ENCODE measurements at places on chromosomes 4 and X.

GRCh38 chr4:8400632-8401325, 39.7 kb downstream of the ACOX3 start:
- DNase-seq: peak; percentile 16

DNA sequence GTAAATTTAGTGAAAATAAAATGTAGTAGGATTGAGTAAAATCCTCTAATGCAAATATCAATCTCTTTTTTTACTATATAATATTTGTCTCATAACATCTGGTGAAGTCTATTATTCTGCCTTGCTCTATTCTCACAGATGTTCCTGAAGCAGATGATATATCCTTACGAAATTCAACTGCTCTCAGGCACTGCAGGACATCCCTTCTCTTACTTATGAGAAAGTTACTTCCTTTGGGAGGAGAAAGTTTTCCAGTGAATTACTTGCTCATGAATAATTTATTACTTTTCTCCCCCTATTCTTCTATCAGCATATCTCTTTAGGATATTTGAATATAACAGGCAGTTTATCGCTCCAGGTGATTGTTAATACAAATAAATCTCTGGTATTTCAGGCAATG, 75.6 kb upstream of the AGA start:
- DNase-seq: no peak

DNA sequence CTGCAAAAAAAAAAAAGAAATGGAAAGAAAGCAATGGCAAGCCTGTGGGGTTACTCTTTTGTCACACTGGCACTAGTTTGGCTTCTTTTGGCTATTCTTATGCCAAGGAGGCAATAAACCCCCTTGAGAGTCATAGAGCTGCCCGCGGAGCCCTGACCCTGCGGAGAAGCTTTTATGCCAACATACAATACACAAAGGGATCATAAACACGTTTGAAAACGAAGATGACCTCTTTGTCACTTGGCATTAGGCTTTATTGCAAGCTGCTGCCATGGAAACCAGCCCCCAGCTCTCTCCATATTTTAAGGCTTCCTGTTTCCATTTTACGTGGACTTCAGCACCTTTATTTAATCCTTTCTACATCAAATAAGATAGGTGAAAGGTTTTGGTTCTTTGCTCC, 7.6 kb downstream of the NEUROG2 start:
- DNase-seq: no peak

- DNase-seq: peak; percentile 1
Measured at GRCh38 chrX:17559728-17560379, 177.4 kb upstream of the SCML1 start.

DNA sequence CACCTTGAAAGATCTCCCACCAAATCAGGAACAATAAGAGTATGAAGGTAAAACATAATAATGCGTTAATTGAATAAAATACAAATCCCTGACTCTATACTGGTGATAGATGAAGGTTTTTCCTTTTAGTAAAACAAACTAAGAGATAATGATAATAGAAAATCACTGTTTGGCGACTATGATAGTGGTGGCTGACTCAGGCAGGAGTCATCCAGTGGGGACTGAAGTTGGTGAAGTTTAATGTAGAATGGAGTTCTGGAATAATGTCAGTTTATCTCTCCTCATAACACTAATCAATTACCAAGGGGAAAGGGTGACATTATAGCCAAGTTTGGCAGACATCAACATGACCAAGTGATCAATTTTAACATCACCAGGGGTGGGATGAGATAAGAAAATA, 21.3 kb downstream of the ABCG2 start:
- no peak for DNase-seq

DNA sequence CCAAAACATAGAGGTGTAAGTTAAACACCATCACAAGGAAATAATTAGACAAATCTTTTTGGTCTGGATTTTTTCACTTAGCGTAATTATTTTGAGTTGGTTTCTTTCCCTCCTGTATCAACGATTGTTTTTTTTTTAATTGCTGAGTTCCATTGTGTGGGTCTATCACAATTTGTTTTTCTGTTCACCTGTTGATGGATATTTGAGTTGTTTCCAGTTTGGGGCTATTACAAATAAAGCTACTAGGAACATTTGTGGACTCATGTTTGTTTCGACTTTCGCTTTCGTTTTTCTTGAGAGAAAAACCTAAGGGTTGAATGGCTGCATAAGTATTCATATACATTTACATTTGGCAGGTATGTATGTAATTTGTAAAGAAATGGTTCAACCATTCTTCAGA, 20.4 kb upstream of the FBXW7 start:
- DNase-seq: no peak

GRCh38 chr4:105805501-105806120, 89.7 kb upstream of the NPNT start:
- DNase-seq: no peak

GRCh38 chrX:85808217-85808616, 239.1 kb downstream of the CHM start:
- no peak for DNase-seq

DNA sequence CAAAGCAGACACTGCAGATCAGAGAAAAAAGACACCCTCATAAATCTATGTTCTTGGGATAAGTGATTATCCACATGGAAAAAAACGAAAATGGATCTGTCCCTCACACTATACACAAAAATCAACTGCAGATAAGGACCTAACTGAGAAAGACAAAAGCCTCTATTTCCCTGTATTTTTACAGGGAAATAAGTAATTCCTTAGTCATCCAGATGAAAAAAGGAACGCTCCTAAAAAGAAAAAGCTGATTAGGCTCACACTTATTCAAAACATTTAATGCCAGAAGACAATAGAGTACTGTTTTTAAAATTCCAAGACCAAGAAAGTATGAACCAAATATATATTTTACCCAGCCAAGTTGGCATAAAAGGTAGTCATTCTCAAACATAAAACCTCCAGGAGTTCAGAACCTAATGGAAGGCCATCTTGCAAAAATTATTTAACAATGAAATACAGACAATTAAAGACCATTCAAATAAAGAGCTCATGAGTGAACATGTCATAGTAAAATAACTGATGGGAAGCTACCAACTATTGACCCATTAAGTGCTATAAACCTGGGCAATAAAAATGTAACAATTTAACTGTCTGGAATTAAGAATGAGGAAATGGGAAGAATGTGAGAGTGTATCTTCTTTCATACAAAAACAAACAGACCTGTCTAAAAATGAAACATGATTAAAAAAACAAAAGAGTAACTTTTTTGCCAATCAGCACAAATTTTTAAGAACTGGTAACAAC, 20.4 kb downstream of the PAPSS1 start:
- no peak for DNase-seq

DNA sequence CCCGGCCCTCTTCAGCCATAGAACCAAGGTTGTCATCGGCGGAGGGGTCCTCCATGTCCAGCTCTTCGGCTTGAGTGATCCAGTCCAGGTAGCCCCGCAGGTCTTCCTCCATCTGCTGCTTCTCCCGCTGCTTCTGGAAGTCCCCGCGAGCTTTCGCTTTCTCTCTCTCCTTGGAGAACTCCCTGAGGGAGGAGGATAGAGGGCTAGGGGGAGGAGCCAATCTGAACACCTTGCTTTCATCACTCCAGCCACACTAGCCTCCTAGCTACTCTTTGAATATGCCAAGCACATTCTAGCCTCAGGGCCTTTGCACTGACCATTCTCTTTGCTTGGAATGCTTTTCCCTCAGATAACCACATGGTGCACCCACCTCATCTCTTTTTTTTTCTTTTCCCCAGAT, 6.2 kb downstream of the CACNA1F start:
- no peak for DNase-seq

DNA sequence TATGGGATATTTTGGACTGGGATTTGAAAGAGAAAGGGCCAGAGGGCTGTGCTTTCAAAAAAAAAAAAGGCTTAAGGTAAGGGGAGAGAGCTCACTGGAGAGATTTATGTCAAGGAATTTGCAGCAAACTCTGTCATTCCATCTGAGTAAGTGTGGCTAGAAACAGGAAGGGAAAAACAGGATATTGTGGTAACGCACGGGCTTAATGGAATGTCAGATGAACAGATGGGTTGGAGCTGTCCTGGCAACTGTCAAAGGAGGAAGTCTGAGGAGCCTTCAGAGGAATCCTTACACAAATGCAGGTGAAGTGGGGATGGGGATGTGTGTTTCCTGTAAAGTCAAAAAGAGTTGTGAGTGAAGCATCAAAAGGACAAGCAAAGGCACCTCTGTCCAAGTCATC, 15.1 kb upstream of the NKX3-2 start:
- no peak for DNase-seq

DNA sequence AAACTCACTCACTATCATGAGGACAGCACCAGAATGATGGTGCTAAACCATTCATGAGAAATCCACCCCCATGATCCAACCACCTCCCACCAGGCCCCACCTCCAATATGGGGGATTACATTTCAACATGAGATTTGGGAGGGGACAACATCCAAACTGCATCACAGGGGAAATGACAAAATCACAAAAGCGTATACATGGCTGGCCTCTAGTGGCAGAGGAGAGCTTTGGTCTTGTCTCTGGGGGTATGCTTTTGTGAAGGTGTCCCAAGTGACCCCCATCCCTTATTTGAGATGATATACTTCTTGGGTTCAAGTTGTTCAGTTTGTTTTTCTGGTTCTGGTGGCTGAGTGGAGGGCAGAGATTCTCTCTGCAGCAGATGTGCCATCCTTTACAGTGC, 8.5 kb upstream of the SETD7 start:
- no peak for DNase-seq

DNA sequence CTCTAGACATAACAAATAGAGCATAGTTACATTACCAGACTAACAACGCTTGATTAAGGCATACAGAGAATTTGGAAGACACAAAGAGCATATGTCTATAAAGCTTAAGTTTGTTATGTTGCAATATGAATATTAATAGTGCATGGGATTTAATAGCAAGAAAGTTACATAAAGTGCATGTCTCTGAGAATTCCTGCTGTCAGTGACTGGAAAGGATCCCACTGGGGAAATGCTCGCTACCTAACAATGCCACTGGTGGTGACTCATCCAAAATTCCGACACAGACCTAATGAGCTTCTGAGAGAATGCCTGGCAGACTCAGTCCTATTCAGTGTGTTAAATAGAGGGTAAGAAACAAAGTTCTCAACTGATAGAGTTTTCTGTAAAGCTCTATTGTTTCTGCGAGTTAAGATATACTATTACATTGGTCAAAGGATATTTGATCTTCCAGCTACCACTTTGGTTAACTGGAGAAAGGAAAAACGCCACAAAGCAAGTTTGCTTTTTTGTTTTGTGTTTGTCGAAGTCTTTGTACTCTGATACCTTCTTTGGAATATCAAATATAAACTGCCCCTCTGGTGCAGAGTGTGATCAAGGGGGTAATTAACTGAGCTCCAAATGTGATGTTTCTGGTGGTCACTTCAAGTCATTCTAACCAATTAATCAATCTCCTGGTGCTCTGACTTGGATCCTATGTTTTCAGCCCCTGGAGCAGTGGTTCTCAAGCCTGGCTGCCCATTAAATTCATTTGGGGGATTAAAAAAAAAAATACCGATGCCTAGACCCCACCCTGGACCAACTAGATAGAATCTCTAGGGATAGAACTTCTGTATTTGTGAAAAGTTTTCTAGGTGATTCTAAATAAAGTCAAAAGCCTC, 107.9 kb downstream of the PALLD start:
- DNase-seq: no peak

- DNase-seq: no peak
Measured at GRCh38 chr4:116486401-116486800, 599.0 kb downstream of the TRAM1L1 start.

- no peak for DNase-seq
Measured at GRCh38 chr4:15348236-15348635, 79.6 kb upstream of the C1QTNF7 start.

DNA sequence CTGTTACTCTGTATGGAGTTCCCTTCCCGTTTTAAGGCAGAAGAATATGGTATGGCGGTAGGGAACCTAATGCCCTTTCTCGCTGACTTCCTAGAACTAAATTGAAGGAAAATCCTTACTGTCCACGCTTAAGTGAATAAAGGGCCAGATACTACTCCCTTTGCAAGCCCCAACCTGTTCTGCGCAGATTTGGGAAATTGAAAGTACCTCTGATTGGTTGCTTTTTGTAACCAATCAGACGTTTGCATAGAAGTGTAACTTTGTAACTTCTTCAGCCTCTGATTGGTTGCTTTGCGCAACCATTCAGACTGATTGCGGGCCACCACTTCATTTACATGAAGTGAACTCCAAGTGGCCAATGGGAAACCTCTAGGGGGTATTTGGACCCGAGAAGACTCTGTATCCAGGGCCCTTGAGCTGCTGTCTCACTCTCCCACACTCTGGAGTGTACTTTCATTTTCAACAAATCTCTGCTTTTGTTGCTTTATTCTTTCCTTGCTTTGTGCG, 1.2 kb upstream of the TMEM33 start:
- no peak for DNase-seq

DNA sequence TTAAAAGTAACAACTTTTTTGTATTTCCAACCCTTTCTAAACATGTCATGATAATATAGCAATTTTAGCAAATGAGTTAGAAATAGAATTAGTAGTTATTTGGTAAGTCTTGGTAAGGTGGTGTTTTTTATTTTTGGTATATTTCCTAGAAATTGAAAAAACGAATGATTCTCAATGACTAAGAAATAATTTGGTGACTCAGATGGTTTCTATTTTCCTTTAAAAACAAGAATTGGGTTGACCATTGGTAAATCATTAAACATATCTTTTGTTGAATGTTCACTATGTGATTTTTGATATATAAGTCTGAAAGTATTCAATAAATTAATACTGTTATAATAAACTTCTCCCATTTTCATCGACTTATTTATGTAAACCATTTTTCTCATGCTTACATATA, 206.2 kb upstream of the BANK1 start:
- no peak for DNase-seq

DNA sequence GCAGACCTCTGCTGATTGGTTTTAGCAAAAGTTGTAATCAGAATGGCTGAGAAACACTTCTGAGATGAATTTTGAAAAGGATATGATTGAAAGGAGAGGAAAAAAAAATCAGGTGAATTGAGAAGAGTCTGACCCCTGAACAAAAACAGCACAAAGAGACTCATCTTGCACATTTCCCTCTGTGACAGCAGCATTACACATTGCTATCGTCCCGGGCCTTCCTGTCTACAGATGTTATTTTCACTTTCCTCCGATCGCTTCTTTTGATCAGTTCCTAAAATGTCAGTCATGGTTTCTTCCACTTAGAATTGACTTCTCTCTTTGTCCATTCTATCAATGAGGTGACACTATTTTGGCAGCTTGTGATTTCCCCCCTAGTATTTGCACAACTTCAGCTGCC, 262.6 kb downstream of the GPC3 start:
- DNase-seq: no peak

DNA sequence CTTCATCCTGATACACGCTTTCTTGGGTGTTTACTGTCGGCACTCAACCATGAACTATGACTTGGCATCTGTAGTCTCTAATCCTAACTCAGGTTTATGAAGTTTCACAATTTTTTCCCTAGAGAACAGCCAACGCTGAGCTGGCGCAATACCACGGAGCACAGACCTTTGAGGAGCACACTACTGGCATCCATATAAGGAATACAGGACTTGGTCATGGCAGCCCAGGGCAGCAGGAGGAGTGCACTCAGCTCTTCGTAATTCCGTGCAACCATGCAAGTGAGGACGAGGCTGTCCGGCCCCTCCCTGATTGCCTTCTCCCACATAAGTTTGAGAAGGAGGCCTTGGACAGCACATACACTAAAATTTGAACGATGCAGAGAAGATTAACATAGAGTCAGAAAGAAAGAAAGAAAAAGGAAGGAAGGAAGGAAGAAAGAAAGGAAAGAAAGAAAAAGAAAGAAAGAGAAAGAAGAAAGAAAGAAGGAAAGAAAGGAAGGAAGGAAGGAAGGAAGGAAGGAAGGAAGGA, 41.0 kb upstream of the PDLIM5 start:
- DNase-seq: no peak

- DNase-seq: no peak
Measured at GRCh38 chr4:77201343-77201742, 44.3 kb downstream of the CCNG2 start.

All from hematopoietic multipotent progenitor cell treated with erythropoietin and hydrocortisone succinate and interleukin-3 and kit ligand, for 6 days (in vitro differentiated cells).